ENCODE measurements at places on chromosomes 11 and 22.
A peak's percentile ranks its signal among the peaks of the same experiment; 100 is the strongest.

DNA sequence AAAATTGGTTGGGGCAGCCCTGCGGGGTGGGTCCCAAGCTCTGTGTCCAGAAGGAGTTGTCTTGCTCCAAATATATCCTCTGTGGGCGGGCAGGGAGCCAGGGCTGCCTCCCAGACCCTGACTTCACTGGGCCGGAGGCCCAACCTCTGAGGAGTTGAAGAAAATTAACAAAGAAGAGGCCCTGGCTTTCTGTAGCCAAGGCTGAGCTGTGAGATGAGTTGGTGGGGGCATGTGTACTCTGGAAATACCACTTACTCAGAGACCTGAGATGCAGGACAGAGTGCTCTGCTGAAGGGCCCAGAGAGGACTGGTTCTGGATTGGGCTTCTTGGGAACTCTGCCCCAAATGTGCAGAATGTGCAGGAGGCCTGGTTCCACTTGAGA is 96.3 kb downstream of the SWAP70 start:
- DNase-seq, result no peak

DNA sequence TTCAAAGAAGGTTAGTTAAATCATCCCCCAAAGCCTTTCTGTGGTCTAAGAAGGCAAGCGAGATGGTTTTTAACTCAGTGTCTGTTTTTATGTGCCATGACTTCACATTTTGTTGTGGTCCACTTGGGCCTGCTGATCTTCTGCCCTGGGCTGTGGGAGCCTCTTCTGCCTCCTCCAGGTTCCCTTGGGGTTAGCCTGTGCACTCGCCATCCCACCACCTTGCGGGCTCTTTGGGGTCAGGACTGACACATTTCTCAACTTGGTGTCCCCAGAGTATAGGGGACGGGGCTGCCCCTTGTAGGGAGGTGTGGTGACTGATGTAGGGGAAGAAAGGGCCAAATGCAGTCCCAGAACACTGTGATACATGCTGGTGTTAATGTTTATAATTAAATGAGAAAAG is 207.0 kb downstream of the TBC1D22A start:
- DNase-seq, result no peak

DNA sequence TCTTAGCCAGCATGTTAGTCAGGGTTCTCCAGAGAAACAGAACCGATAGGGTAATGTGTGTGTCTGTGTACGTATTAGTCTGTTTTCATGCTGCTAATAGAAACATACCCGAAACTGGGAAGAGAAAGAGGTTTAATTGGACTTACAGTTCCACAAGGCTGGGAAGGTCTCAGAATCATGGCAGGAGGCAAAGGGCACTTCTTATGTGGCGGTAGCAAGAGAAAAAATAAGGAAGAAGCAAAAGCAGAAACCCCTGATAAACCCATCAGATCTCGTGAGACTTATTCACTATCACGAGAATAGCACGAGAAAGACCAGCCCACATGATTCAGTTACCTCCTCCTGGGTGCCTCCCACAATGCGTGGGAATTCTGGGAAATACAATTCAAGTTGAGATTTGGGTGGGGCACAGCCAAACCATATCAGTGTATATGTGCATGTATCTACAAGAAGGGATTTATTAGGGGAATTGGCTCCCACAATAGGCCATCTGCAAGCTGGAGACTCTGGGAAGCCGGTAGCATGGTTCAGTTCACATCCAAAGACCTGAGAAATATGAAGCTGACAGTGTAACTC is 173.7 kb upstream of the NECTIN1 start:
- no peak for DNase-seq

- peak; percentile 94 for DNase-seq
Measured at GRCh38 chr22:31139866-31140716, at the start of gene PLA2G3. Gene PLA2G3 (minus strand): TSS chr22:31140508. CDS start chr22:31140354, 154 bp downstream.

DNA sequence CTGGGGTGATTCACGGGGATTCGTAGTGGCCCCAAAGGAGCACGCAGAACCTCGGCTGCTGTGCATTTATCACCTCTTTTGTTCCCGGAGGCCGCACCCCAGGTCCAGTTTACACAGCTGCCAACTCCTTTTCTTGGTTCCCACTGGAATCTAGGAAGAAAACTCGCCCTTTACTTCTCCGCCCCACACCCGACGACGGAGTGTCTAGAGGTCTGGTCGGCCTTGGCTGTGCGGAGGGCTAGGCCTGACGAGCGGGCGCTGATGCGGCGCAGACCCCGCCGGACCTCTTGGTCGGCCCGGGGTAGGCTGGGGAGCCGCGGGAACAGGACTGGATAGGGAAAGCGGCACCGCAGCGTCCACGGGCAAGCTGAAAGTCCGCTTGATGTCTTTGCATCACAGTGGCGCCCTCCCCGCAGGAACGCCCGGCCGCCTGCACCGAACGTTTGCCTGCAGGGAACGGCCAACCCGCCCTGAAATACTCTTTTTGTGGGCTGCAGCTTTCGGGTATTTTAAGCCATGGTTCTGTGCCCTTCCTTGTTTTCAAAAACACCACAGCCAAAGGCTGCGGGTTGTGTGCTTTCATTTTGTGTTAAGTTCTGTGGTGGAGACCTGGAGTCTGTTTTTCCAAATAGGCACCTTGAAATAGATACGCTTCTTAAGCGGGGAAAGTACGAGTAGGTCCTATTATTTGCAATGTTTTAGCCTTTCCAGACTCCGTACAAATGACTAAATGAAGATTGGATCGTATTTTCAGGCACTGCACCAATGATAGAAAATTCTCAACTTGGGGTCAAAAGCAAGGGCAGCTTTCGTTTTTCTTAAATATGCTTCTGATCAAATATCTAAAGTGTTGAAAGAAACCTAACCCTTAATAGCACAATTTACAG is 829 bp upstream of the ZBED5 start:
- peak; percentile 82 for DNase-seq

DNA sequence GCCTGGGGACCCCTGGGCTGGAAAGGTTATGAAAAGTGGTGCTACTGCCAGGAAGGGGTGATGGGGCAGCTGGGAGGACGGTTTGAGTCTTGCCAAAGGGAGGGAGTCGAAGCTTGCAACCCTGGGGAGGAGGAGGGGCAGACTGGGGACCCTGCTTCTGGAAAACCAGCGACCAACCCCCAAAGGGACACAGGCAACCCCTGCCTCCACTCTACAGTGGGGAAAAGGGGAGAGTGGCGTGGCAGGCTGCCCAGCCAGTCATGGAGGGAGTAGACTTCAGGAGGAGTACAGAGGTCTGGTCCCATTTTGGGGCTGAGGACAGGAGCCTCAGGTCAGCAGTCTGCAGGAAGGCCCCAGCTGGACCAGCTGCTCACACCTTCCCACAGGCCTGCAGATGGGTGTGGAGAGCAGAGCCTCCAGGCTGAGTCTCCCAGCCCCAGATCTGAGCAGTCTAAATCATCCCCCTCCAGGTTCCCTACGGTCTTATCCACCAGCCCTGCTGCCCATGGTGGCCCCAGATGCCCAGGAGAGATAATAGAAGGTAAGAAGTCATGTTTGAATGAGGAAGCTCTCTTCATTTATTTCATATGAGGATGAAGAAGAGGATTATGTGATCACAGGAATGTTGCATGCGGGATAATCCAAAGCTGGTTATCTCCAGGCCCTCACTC is 3.3 kb downstream of the DDT start:
- no peak for DNase-seq

DNA sequence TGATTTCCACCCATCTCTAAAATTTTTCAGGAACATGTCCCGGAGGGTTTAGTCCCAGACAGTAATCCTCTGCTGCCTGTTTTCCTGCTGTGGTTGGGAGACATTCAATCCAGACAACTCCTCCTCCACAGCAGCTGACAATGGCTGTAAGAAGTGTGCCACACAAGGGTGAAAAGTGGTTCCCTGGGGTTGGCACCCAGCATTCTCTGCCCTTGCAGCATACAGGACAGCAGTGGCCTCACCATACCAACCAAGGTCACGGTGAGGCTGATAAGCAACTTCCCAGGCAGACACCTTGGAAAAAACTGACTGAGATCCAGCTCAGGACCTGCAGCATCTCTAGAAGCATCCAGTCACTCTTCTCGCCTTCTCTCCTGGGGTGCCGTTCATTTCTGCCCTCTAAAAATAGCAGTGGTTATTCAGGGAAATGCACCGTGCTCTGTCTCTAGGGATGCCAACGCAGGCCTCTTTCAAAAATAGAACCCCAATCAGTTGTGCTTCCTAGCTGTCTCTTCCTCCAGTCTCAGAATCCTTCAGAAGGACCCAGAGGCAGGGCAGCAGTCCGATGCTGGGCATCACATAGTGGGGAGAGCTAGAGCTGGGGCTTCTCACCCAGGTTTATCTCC is 241.0 kb downstream of the TENM4 start:
- DNase-seq, result no peak

DNA sequence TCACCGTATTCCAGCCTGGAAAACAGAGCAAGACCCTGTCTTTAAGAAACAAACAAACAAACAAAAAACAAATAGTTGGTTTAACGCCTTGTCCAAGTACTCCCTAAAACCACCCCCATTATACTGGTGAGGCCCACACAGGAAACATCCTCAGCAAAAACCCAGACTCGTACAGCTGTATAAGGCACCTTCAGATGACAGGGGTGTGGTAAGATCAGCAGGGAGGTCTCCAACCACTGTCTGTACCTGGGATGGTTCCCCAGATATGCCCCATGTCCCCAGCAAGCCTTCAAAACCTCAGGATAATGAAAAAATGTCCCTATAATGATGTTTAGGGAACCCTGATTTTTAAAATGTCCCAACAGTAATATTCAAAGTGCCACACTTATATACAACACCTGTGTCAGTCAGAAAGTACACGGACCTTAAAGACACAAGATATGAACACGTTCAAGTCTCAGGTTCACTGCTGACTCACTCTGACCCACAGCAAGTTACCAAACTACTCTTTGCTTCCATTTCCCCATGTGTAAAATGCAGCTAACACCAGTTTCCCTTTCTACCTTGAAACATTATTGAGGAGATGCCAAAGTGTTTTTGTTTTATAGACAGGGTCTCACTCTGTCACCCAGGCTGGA is 9.3 kb downstream of the SF3A1 start:
- no peak for DNase-seq

DNA sequence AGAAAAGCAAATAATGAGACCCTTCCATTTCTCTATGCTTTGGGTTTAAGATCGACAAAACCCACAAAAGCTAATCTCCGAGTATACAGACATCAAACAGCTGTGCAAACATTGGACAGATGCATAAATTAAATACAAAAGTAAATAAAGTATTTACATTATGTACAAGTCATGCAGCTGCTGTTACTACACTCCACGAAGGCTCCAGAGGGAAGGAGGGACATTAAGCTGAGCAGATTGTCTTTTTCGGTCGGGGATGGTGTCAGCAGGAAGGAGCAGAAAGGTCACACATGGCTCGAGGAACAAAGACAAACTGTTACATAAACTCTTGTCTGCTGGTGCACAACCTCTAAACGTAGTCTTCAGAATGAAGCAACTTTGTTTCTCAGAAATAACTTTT is 88.8 kb upstream of the BARX2 start:
- DNase-seq, result no peak

DNA sequence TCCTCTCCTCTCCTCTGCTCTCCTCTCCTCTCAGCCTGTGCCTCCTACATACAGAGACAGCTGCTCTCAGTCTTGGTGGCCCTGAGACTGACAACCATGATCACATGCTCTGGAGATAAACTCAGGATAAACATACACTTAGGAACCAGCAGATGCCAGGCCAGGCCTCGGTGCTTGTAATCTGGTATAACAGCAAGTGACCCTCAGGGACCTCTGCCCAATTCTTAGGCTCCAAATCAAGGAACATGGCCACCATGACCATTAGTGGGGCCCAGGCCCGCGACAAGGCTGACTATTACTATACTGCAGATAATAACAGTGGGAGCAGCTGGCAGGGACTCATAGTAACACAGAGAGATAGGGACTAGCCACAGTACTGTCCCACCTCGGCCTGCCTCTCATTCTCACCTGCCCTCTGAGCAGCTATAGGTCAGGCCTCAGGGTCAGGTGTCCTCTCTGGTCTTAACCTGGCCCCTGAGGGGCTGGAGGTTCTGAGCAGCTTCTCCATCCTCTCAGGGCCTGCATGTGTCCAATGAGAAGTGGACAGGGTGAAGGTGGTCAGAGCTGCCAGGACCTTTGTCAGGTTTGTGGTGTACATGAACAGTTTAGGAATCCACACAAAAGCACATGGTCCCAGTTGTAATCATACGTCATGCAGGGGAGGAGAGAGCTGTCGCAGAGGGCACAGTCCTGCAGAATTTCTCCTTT is 106.1 kb downstream of the GGTLC2 start:
- no peak for DNase-seq

- no peak for DNase-seq
Measured at GRCh38 chr11:69479591-69480271, 1.7 kb upstream of the LINC01488 start.

DNA sequence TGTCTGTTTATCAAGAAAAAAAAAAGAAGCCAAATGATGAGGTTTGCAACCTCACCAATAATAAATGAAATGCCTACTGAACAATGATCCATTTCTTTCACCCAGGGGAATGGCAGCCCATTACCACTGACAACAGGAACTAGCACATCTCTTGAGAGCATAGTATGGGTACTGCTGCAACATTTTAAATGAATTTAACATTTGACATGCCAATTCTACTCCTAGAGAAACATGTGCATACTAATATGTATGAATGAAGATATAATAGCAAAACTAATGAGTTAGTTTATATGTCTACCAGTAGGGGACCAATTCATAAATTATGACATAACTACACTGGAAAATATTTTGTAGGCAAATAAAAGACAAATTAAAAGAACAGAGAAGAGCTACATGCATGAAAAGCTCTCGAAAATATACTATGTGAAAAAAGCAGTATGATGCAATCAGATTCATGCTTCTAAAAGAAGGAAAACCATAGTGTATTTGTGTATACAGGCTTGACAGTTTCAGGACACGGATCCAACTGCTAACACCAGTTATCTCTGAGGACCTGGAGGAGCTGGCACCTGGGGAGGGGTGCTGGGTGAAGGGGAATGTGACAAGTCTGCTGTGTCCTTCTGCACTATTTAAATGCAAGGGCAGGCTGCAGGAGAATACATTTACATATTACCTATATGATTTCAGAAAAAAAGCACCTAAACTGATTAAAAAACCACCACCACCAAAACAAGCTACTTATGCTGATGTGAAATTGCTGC is 6.9 kb downstream of the SMCO4 start:
- DNase-seq, result no peak

- DNase-seq, result no peak
Measured at GRCh38 chr22:48939441-48940265, 888.0 kb downstream of the BRD1 start.

DNA sequence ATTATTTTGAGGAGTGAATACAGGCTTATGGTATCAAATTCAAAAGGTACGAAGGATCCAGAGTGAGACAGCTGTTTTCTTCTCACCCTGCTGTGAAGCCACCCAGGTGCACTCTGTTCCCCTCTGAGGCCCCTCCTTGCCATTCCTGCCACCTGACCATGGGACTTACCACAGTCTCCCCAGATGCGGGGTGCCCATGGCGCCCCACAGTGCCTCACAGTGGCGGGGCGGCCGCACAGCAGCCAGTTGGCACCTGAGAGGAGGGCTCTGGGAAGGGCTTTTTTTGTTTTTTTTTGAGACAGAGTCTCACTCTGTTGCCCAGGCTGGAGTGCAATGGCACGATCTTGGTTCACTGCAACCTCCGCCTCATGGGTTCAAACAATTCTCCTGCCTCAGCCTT is 151.7 kb downstream of the CEP164 start:
- DNase-seq, result no peak

DNA sequence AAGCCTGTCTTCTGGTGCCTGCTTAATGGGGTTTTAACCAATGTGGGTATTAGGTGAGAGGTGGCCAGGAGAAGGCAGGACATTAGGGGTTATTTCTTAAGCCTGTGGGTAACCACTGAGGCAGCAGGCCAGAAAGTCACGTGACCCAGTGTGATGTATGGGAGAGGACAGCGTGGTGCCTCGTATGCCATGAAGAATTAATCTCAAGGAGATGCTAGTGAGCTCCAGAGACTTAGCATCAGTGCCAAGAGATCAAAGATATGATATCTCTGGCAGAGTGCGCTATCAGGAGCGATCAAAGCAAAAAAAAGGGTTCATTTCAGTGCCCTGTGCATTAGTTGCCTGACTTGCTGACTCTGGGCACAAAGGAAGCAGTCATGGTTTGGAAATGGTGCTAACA is 275.5 kb downstream of the KIRREL3 start:
- DNase-seq, result no peak

Measured in neural progenitor cell (in vitro differentiated cells).